ENCODE measurements at places on chromosomes 3 and 15.

GRCh38 chr3:66938338-66938963, 59.7 kb upstream of the KBTBD8 start:
- peak; percentile 7 for DNase-seq

- no peak for DNase-seq
Observed at GRCh38 chr15:64762546-64762945, 12.8 kb downstream of the RBPMS2 start.

DNA sequence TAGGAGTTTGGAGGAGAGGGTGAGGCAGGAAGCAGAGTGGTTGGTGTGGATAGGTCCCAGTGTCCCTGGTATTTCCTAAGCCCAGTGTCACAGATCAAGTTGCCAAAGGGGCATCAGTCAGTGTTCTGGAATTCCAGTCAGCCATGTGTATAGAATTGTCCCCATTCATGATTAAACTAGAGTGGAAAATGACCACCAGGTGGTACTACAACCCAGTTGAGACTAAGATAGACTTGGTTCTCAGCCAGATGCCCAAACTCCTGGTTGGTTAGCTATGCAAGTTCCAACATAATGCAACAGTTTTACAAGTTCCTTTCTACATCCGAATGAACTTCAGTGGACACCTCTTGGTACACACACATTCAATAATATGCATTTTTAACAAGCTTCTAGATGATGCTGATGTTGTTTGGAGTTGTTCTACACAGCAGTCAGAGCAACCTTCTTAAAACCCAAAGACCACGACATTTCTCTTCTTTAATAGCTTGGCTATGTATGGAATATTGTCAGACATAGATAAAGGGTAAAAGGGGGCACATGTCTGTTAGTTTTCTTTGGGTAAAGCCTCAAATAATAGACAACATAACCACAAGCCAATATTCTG, 8.4 kb upstream of the ATR start:
- DNase-seq: no peak

GRCh38 chr3:172347895-172348679, 100.2 kb downstream of the GHSR start:
- no peak for DNase-seq

GRCh38 chr3:7709376-7710082, 792.1 kb upstream of the LMCD1 start:
- no peak for DNase-seq

- no peak for DNase-seq
Observed at GRCh38 chr15:73907035-73907408, 19.2 kb upstream of the LOXL1 start.

- DNase-seq: no peak
Observed at GRCh38 chr3:64160000-64160695, 65.1 kb downstream of the PRICKLE2 start.

GRCh38 chr15:64542091-64542490, 81.7 kb downstream of the ZNF609 start:
- DNase-seq: no peak

GRCh38 chr15:57251941-57252340, 124.4 kb upstream of the CGNL1 start:
- no peak for DNase-seq

- DNase-seq: no peak
Observed at GRCh38 chr15:88267720-88268119, 11.2 kb upstream of the NTRK3 start.

- DNase-seq: no peak
Observed at GRCh38 chr15:98878862-98879261, 128.7 kb downstream of the PGPEP1L start.

DNA sequence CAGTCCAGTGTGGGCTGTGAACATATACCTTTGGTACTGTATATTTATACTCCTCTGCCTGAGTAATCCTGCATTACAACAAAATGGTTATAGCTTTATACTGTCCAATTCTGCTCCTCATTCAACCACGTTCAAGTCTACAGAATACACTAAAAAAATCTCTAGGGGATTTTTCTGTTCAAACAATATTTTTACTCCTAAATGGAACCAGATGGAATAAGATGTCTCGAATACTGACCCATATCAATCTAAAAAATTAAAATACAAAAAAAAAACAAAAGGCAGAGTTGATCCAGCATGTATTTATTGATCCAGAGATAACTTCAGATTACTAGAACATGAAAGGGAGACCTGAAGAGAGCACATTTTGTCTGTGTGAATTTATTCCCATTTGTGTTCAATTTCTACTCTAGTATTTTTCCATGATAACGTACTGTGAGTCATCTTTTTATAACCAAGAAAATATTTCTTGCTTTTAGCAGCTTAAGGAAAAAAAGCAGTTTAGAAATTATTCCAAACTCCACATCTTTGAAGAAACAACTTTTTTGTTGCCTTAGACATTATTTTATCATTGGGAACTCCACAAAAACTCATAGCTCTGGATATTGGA, 910.7 kb downstream of the TBL1XR1 start:
- no peak for DNase-seq

DNA sequence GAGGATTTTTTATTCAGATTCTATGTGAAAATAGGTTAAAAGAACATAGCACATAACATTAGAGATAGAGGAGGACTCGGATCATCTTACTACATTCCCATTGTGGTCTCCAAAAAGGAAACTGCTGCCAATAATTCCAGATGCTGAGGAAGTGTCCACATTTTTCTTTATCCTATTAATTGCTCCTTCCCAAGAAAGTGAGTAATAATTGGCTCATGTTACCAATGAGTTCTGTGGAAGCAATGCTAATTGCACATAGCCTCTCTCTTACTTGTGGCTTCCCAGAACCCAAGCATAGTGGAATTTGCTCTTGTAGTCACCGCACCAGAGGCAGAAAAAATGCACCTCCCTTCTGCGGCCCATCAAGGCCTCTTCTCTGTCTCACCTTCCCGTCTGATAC, 208.4 kb downstream of the PLOD2 start:
- DNase-seq: no peak

- no peak for DNase-seq
Observed at GRCh38 chr15:59271595-59272201, 65.1 kb downstream of the LDHAL6B start.

DNA sequence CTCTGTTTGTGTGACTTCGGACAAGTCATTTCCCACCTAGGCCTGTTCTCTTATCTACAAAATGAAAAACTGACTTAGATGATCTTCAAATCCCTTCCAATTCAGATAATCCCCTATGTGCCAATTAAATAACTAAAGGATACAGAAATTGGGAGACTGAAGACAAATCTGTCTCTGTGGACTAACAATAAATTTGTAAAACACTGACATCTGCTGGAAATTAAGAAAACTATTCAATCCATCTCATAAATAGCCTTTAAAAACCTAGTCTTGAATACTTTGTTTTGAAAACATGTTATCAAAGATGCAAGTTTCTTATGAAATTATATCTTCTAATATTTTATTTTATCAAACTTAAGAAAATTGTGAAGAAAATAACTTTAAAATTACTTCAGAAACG, 38.3 kb downstream of the MTHFS start:
- DNase-seq: no peak

- no peak for DNase-seq
Observed at GRCh38 chr15:36996538-36997181, 103.7 kb downstream of the MEIS2 start.

- DNase-seq: no peak
Observed at GRCh38 chr3:181716966-181717365, 5.2 kb downstream of the SOX2 start.

DNA sequence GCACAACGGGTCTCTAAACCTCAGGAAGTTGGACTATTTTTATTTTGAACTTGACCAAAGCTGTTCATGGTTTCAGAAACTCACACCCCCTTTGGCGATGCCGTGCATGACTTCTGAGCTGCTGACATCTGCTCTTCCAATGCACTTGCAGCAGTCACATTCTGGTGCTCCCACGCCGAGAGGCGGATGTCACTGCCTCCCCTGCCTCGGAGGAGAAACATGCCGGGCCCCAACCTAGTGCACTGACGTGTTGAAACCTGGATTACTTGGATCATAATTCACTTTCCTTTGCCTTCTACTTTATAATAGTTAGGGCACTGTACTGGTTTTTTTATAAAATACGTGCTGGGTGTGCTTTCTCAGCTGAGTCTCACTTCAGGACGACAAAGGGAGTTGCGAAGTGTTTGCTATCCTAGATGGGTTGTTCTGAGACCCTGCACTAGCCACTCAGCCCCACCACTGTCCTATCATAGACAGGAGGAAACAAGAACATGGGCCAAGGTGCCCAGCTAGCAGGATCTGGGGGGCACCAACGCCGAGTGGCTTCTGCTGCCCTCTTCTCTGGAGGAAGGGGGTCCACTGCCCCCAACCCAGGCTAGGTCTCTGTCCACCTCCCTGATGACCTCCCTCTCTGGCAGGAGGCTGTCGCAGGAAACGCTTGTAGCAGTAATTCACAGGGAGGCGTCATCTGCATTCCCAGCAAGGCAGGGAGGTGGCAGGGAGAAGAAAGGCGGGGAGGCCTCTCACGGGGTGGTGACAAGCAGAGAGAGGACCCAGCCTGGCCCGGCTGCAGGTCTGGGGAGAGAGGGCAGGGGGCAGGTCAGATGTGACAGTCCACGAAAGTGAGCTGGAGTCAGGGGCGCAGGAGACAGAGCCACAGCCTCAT, 158.8 kb upstream of the IQSEC1 start:
- no peak for DNase-seq

- no peak for DNase-seq
Observed at GRCh38 chr15:95615436-95615835, 715.1 kb upstream of the NR2F2 start.

- DNase-seq: no peak
Observed at GRCh38 chr3:194935061-194935460, 249.4 kb downstream of the FAM43A start.

DNA sequence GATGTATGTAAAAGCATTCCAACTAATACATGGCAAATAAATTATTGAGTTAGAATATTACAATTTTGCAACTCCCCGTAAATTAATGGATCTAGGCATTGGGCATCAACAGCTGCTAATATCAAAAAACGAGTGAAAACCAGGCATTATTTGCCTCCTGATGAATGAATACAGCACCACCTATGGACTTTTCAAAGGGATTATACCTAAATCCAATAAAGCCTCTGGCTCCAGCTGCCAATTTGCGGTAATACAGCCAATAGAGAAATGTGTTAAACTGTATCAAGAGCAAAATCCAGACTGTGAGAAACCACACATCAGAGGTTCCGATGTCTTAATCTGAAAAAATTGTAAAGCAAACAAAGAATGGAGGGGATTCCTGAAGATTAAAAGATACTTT, 16.3 kb upstream of the A4GNT start:
- DNase-seq: no peak

DNA sequence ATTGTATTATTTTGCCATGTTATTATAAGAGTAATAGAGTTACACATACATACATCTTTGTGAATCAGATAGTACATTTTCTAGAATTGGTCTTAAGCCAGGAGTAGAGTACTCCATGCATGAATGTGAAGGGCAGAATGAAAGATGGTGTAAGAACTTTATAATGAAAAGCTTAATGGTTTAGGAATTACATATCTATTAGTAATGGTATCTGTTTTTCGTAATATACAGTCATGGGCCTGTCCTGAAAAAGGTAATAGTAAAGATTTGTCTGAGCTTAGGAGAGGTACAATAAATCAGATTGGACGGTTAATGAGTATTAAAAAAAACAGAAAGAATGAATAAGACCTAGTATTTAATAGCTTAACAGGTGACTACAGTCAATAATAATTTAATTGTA, 118.2 kb upstream of the PRTG start:
- no peak for DNase-seq

DNA sequence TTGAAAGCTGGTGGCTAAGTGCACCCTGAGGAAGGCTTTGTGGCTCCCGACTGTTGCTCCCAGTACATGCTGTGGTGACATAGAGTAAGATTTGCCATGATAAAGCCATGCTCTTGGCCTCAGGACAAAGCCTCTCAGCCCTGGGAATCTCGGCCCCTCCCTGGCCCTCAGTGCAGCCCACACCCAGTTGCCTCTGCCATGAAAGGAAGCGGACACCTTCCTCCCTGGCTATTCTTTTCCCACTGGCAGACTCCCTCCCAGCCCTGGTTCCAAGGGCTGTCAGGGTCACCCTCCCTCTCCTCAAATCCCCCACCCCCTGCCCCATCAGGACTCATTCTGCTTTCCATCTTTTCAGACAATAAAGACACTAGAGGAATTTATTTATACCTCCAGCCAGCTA, 119.8 kb upstream of the NEO1 start:
- DNase-seq: no peak

DNA sequence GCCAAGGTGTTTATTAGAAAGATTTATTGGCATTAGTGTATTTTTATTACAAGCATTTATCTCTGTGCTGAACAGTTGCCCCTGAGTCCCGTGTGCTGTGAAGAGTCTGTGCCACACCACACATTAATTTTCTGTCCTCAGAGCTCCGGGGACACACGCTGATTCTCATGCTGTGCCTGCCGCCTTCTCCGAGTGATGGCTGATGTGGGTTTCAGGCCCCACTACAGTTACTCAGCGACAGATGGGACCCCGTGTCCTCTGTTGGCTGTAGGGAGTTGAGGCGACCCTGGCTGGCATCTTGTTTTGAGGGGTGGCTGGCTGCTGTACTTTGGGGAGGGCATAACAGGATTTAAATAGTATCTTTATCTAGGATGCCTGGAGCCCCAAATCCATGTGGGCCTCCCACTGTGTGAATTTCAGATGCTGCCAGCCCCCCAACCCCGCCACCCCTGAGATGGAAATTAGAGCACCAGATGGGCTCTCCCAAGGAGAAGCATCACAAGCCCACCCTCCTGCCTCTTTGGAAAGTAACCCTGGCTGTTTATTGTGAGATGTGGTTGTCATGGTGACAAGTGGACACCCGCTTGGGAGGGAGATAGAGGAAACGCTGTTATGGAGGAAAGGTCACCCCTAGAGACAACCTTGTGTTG, 185.6 kb downstream of the APBA2 start:
- no peak for DNase-seq

GRCh38 chr3:27380433-27381357, 11.5 kb upstream of the NEK10 start:
- DNase-seq: no peak

GRCh38 chr3:14806641-14807263, 12.0 kb upstream of the FGD5 start:
- peak; percentile 15 for DNase-seq

GRCh38 chr15:23877502-23878412, 190.7 kb upstream of the NDN start:
- DNase-seq: peak; percentile 56

DNA sequence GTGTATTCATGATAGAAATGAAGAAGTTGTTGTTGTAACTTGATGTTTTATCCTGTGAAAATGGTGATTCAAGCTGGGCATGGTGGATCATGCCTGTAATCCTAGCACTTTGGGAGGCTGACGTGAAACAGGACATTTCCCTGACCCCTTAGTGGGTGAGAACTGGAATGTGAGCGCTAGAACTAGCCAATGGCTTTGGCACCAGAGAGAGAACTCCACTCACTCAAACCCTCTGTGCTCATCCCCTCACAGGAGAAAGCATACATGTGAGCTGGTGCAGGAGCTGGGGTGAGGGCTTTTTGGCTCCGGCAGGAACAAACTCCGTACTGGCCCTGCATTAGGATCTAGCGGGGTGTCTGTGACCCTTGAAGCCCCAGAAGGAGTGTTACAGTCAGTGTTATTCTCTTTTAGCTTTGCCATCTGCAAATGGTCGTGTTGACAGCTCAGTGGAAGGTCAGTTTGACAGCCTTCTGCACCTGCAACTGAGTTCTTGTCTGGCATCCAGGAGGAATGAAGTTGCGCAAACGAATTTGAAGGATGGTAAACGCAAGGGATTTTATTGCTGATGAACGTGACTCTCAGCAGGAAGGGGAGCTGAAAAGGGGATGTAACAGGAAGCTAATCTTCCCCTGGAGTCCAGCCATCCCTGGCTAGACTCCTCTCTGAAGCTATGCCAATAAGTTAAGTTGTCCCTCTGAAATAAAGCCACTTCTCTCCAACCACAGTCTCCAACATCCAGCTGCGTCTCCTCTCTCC, 1016.6 kb upstream of the CADM2 start:
- DNase-seq: no peak

- no peak for DNase-seq
Observed at GRCh38 chr15:33142708-33143107, 51.8 kb downstream of the FMN1 start.

Measured in stimulated activated naive CD8-positive, alpha-beta T cell treated with anti-CD3 and anti-CD28 coated beads, Interleukin-15, Interleukin-2, amounts not matched to agents 100 U/mL and 50 U/mL, for 24 hours (primary cell).